ENCODE measurements at places on chromosomes 6 and 20.

DNA sequence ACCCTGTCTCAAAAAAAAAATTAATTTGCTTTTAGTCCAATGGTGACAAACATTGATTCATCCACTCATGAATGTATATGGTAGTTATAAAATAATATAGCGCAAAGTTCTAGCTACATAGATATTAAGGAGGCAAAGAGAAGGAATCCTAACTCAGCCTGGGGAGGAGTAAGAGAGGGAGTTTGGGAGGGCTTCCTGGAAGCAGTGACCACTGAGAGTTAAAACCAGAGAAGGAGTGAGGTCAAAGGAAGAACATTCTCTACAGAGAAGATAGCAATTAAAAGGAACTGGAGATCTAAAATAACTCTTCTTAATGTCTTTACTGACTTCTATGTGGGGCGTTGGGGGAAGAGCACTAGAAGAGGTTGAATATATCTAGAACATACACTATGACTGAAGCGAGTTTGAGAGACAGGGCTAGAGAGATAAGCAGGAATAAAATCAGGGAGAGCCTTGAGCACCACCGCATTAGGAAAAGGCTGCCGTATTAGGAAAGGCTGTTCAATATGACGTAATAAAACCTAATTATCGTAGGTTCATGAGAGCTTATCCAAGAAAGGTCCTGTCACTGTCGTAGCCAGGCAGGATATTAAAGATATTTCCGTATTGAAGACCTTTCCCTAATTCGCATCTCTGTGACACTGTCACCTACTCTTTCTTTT lies 81.8 kb upstream of the CNKSR3 start:
- DNase-seq, result no peak

- DNase-seq, result peak; percentile 60
These were observed 195.8 kb upstream of the ZNF184 start for GRCh38 chr6:27668442-27669294.

GRCh38 chr20:56634307-56634706 lies 5.2 kb downstream of the TFAP2C start:
- no peak for DNase-seq

DNA sequence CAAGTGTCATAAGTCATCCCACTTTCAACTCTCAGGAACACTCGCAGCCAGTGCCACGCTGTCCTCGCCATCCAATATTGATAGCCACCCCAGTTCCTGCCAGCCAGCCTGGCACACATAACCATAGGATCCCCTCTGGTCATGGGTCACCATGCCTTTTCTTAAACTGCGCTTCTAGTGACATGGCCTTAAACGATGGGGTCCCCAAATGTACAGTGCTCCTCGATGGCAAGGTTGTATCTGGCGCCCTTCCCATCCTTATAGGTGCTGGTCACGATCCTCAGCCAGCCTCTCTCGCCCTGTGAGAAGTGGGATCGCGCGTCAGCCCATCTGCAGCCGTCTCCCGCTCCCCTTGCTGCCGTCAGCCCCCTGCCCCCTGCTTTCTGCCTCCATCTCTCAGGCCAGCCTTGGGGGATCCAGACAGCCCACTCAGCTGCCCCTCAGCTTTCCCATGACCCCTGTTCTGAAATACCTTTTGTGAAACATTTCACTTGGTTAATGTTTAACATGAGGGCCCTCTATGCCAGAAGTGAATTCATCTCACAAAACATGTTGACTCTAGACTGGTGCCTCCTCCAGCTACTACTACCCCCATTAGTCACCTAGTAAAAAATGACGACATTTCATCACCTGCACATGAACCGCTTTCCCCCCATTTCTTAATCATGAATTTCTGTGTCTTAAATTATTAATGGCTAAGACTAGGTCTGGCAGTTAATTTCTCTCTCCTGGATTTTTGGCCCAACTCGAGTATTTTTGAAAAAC lies 11.4 kb downstream of the CTSZ start:
- no peak for DNase-seq

GRCh38 chr6:5379647-5380242 lies 118.4 kb downstream of the FARS2 start:
- DNase-seq, result no peak

DNA sequence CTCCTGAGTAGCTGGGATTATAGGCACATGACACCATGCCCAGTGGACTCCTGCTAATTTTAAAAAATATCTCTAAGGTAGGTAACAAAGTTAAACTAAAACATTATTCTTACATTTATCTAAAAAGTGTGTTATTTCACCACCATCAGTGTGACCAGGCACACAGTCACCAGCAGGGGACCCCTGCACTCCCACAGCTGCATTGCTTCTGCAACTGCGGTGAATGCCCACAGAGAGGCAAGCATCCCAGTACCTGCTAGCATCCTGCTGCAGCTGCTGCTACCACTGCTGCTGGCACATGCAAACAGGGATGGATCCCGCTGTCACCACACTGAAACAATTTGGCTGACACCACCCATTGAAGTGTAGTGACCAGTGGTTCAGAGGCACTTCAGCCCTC lies 21.9 kb upstream of the EPB41L2 start:
- DNase-seq, result no peak

DNA sequence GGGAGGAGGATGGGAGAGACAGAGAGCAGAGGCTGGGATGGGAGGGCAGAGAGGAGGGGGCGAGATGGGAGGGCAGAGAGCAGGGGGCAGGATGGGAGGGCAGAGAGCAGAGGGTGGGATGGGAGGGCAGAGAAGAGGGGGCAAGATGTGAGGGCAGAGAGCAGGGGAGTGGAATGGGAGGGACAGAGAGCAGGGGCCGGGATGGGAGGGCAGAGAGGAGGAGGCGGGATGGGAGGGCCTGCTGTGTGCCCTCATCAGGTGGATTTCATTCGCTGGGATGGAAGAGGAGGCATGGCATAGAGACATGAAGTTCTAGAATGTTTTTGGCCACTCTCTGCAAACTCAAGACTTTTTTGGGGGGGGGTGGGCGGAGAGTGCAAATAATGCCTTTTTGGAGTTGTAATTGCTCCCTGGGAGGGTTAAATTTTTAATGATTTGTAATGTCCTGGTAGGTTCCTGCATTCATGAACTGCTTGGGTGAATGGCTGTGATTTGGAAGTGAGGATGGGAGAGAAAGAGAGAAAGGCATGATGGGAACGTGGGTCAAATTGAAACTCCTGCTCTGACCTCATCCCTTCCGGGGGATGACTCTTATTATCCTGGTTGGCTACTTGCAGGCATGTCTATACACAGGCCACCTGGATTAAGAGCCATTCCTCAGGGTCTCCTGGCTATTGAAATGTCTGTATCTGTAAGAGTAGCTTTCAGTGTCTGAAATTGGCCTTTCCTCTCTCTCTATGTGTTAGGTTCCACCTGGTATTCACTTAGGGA lies 162.4 kb upstream of the AGPAT4 start:
- no peak for DNase-seq

DNA sequence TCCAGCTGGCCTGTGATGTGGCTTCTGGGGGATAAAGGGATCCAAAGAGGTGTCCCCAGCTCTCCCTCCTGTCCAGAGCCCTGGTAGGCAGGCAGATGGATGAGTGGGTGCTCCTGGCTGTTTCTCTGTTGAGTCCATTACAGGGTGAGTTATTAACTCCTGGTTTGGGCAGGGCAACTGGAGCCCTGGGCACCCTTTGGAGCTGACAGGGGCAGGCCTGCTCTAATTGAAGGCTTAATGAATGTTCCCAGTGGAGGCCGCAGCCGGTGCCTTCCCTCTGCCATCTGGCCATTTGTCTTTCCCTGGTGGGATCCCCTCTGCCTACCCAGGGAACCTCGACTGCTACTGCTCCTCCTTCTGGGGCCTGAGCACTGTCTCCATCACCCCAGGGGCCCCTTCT lies 44.7 kb upstream of the MLN start:
- DNase-seq, result no peak

DNA sequence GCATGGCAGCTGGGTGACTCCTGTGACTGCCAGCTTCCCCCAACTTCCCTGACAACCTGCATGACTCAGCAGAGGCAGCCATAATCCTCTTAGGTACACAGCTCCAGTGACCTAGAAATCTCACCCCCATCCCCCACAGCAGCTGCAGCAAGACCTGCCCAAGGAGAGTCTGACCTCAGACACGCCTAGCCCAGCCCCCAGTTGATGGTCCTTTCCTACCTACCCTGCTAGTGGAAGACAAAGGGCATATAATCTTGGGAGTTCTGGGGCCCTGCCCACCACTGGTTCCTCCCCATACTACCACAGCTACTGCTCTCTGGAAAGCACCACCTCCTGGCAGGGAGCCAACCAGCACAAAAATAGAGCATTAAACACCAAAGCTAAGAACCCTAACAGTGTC lies 90.2 kb downstream of the F13A1 start:
- DNase-seq, result no peak

DNA sequence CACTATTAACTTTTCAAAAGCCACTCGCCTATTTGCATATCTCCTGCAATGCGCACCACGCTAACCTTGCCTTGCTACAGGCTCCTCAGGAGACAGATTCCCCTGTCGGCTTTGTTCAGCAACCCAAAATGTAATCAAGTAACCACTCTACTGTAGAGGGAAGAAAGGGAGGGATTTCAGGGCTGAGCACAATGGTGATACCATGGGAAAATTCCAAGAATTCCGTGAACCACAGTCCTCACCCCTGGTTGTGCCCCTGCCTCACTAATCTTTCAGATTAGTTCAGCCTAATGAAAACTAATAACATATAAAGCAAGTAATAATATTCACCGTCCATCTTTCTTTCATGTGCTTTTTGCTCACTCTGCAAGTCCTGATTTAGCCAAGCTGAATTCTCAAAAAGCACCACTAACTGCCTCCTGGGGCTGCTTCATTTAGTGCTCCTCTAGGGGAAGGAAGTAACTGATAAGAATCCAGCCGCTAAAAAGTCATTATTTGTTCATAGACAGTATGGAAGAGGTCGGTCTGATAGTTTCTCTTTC lies 6.6 kb downstream of the CITED2 start:
- no peak for DNase-seq

GRCh38 chr20:61046721-61047351 lies 205.2 kb upstream of the CDH4 start:
- DNase-seq, result no peak

- DNase-seq, result no peak
These were observed 7.6 kb downstream of the LEMD2 start for GRCh38 chr6:33781131-33781975.

- DNase-seq, result no peak
These were observed 213.5 kb upstream of the SULF2 start for GRCh38 chr20:47998736-47999135.

- no peak for DNase-seq
These were observed 396.5 kb downstream of the HDGFL1 start for GRCh38 chr6:22965889-22966288.

DNA sequence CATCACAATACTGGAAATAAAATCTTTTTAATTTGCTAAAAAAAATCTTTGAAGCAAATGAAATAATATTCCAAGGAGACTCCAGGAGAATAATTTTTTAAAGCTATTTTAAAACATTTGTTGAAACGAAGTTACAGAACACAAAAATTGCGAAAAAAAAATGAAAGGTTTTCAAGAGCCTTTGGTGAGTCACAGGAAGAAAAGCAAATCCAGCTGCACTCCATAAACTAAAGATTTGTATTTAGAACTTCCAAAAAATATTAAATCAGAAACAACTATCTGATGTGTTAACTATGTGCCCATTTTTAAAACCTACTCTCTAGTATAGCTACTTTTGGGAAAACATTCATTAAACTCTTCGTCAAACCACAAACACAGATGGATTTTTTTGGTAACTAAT lies 23.6 kb downstream of the PDSS2 start:
- no peak for DNase-seq

GRCh38 chr6:160070427-160070826 lies 51.2 kb upstream of the SLC22A1 start:
- no peak for DNase-seq

- DNase-seq, result no peak
These were observed 16.7 kb upstream of the RAMACL start for GRCh38 chr6:166603043-166603690.

DNA sequence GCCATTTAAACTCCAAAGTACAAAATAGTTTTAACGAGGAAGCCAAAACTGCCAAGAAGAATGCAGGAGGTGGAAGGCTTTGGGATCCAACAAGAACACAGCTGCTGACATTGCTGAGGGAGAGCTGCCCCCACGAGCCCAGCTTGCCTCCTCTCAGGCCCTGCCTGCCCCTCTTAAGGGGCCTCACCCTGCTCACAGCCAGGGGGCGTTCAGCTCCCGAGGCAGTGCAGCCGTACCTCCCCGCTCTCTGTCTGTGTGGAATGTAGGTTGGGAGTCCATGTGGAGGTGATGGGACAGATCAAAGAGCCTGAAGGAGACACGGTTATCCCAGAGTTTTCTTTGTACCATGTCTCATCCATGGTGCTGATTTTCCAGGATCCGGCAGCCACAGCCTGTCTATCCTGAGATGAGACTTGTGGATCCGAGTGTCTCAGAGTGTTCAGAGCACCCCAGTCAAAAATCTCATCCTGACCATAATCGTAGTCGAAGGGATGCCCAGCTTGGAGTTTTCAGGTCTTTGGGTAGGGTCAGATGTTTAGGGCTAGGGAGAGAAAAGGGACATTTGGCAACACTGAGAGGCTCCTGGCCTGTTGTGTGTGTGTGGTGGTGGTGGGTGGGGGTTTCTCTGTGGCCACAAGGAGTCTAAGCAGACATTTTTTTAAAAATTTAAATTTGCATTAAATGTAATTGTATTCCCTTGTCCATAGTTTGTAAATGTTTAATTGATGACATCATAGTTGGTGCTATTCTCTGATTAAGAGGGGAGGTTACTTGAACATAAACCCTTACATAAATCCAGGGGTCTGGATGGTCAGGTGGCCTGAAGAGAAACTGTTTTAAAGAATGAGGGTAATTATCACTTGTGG lies 111.4 kb upstream of the CLDN20 start:
- DNase-seq, result no peak

- DNase-seq, result no peak
These were observed 13.7 kb downstream of the TAB2 start for GRCh38 chr6:149331043-149331807.

DNA sequence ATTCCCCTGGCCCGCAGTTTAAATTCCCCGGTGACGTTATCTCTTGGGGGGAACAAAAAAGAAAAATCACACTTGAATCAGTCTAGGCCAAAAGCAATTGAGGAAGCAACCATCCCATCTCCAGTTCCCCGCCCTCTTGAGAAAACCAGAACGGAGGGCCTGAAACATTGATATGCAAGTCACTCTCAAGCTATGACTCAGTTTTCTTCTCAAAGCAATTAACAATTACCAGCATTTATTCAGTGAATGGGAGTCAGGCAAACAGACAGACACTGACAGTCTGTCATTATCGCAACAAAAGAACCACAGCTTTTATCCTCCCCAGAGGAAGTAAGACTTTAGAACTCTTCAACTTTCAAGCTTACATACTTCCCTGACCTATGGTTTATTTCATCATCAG lies 100.9 kb downstream of the OPRM1 start:
- no peak for DNase-seq

All from stimulated activated CD4-positive, alpha-beta T cell treated with anti-CD3 and anti-CD28 coated beads, Interleukin-12 subunit alpha, Interleukin-12 subunit beta, amount 100 ng/mL, for 24 hours (primary cell).